ENCODE measurements at places on chromosomes 12 and 14. TPM values are rescaled to one million over a fixed set of nuclear protein-coding genes. Genes with fewer than 3 reads are reported as not detected.

Gene SPX
- 2.6 TPM for total RNA-seq

Gene BCAT1
- 65.8 TPM for total RNA-seq

Gene TGM1
- total RNA-seq = 5.8 TPM

DNA sequence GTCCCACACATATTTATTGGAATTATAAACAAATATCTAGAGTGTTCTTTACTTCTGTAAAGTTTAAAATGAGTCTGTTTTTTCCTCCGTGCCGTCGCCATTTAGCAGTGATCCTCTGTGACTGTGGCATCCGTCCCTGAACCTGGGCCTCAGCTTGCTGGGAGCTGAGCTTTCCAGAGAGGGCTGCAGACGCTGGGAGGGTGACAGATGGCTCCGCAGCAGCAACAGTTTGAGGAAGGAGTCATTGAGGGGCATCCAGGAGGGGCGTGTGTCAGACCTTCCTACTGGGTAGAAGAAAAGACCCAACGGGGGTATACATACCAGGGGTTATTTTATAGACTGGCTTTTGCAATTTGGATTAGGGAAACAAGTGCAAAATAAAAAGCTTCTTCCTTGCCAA lies 47.9 kb downstream of the NEUROD4 start:
- H3K27me3 ChIP-seq = peaks cover 10% of the 10 kb centered on the region
- H3K4me3 ChIP-seq = no peak overlapping the region
- H3K4me1 ChIP-seq = no peaks in the 10 kb centered on the region
- no peaks in the 10 kb centered on the region for H3K36me3 ChIP-seq

GRCh38 chr12:14962797-14963196 lies 1.4 kb upstream of the ARHGDIB start:
- peaks cover 6% of the 10 kb centered on the region for H3K27me3 ChIP-seq
- H3K36me3 ChIP-seq = no peaks in the 10 kb centered on the region
